ENCODE measurements at places on chromosomes 12 and 14. TPM values are rescaled to one million over a fixed set of nuclear protein-coding genes. Genes with fewer than 3 reads are reported as not detected.

MYO1H gene
- total RNA-seq: not detected

ANKRD33 gene
- 0.76 TPM for total RNA-seq

KRT77 gene
- not detected for total RNA-seq

- no peak for DNase-seq
Measured at GRCh38 chr12:57477710-57478681, 1.7 kb downstream of the ARHGAP9 start.

GRCh38 chr12:121202407-121203355 lies 7.2 kb upstream of the P2RX4 start:
- no peak for DNase-seq

GRCh38 chr12:124569375-124570148 lies 2.1 kb upstream of the NCOR2 start:
- peak; percentile 60 for DNase-seq

GRCh38 chr12:76035045-76035444 lies 3.5 kb upstream of the PHLDA1 start:
- no peak for DNase-seq

GRCh38 chr12:116402163-116402939 lies 124.9 kb upstream of the MED13L start:
- no peak for DNase-seq

DNA sequence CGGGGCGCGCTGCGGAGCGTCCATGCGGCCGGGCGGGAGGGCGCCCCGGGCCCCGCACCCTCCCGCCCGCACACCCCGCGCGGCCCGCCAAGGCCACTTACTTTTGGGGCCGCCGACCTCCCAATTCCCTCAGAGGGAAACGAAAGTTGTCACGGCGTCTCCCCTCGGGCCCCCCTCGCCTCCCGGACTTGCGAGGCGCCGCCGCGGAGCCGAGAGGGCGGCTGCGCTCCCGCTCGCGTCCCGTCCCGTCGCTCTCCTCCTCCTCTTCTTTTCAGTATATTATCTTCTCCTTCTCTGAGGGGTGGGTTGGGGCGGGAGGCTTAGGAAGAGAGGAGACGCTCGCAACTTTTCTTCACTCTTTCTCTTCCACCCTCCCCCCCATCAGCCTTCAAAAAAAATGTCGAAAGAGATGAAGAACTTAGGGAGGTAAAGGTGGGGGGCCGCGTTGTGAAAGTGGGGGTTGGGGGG lies 613 bp downstream of the DUSP16 start:
- peak; percentile 70 for DNase-seq

- no peak for DNase-seq
Measured at GRCh38 chr12:110754101-110754793, 11.6 kb upstream of the PPP1CC start.

- DNase-seq: peak; percentile 64
Measured at GRCh38 chr12:92654929-92655328, 47.9 kb upstream of the PLEKHG7 start.

- DNase-seq: no peak
Measured at GRCh38 chr12:40034156-40034555, 71.7 kb downstream of the SLC2A13 start.

- no peak for DNase-seq
Measured at GRCh38 chr12:83603106-83603505, 916.4 kb downstream of the TMTC2 start.

DNA sequence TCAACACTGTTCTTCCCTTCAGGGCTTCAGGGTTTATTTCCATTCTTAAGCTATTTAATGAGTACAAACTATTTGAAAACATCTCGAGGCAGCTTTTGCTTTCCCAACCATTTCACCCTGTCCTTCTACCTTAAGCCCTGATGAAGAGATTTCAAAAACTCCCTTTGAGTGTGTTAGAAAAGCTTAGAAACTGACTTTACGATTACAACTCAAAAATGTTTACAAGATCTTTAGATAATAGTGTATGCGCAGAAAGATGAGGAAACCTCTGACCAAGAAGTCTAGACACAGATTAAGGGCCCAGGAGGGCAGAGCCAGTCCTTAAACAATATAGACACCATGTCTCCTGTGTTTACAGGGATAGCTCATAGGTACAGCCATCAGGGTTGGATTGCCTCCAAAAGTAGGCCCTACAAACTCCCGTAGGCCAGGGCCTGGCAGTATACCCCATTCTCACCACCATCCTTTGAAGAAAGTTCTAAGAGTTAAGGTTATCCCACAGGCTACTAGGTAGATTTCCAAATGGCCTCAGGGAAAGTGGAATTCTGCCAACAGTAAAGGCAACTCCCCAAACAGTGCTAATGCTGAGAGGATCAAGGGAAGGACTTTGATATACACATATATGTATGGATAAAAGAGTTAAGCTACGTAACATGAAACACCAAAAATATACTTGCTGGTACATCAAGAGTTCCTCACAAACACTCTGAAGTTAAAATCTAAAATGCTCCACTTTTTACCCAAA lies 11.4 kb upstream of the SOS2 start:
- no peak for DNase-seq

All from sciatic nerve (tissue), 2 donors.